Activated CD4-positive, alpha-beta memory T cell treated with anti-CD3 and anti-CD28 coated beads, Interleukin-2, amount 10 ng/mL, durations not matched to agents 7 days and 5 days (primary cell): ENCODE measurements at places on chromosomes 16 and 17. TPM values are rescaled to one million over a fixed set of nuclear protein-coding genes. Genes with fewer than 3 reads are reported as not detected.
A peak's percentile ranks its signal among the peaks of the same experiment; 100 is the strongest.

DNA sequence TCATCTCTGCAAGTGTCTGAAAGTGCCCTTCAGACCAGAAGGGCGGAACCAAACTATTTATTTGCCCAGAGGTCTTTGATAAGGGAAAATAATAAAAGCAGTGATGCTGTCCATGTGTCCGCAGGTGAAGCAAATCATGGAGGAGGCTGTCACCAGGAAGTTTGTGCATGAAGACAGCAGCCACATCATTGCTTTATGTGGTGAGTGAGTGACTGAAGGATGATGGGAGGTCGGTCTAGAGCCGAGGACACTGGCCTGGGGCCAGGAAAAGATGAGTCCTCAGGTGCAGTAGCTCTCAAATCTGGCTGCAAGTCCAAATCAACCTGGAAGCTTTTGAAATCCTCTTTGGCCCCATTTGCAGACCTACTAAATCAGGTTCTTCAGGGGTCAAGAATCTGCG is 6.1 kb downstream of the SGSM2 start:
- no peak for DNase-seq

- DNase-seq = no peak
Observed at GRCh38 chr16:980595-980854, 1.0 kb upstream of the SOX8 start.

DNA sequence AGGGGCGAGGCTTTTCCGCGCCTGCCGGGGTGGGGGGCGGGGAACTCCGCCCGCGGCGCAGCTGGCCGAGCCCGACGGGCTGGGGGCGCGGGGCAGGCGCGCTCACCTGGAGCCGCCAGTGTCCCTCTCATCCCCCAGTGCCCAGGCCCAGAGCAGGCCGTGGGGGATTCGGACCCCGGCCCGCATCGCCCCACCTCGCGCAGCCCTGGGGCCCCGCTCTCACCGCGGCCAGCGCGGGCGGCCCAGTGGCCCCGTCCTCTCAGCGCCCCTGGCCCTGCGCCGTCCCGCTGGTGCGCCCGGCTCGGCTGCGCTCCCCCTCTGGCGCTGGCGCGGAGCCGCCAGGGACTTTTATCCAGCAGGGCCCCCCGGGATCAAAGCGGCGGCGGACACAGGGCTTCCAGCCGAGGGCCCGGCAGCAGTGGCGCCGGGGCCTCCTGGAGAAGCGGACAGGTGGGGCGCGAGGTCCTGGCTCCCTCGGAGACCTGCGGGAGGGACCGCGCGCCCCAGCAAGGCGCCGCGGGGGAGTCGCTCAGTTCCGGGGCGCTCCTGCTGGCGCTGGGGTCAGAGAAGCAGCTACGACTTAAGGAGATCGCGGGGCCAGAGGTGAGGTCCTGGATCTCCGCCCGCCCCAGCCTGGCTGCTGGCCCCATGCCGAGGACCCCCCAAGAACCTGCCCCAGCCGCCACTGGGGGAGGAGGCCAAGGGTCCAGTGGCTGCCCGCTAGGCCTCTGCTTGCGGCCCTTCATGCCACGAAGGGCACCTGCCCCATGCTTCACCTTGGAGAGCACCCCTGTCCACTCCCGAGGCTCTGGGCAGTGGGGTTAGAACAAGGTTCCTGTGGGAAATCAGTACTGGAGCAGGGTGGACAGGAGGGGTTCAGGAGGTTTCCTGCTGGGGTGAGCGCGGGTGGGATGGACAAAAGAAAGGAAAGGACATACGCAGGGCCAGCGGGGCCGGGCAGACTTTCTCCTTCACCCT is 823 bp upstream of the NOTUM start:
- DNase-seq = no peak

DNA sequence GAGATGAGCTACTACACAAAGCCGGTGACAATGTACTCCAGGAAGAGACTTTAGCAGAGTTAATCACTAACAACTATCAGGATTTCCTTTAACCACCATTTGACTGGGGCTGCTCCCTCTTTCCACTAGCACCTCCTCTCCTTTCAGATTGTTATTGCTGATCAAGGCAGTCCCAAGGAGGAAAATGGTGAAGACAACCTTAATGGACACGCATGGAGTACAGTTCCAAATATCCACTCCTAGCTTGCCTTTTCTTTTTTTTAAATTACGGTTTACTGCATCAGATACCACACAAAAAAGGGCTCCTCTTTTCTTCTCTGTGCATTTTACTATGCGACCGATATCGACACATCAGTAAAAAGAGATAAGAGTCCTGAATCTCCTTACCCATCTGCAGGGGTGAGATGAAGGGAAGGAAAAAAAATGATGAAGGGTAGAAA is 30.9 kb downstream of the FAM222B start:
- no peak for DNase-seq

GRCh38 chr17:50049636-50050035 is 6.3 kb upstream of the ITGA3 start:
- no peak for DNase-seq

- no peak for DNase-seq
Observed at GRCh38 chr16:88883117-88883895, 16.8 kb upstream of the PABPN1L start.

DNA sequence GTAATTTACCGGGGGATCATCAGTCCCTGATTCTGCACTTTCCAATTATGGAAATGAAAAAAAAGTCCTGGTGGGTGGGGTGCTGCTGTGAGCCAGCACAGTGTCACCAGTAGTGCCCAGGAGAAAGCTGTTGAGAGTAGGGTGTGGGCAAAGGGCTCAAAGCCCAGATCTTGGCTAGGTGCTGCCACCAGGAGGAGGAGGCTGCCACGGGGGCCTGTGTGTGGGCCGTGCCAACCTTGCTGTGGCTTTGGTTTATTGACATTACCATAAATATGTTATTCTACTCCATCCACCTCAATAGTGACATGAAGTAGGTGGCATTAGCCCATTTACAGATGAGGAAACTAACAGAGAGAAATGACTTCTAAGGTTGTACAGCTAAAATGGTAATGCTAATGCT is 6.7 kb upstream of the PRPSAP2 start:
- DNase-seq = no peak

- DNase-seq = peak; percentile 88
Observed at GRCh38 chr17:45311760-45312476, 4.9 kb downstream of the MAP3K14 start.

DNA sequence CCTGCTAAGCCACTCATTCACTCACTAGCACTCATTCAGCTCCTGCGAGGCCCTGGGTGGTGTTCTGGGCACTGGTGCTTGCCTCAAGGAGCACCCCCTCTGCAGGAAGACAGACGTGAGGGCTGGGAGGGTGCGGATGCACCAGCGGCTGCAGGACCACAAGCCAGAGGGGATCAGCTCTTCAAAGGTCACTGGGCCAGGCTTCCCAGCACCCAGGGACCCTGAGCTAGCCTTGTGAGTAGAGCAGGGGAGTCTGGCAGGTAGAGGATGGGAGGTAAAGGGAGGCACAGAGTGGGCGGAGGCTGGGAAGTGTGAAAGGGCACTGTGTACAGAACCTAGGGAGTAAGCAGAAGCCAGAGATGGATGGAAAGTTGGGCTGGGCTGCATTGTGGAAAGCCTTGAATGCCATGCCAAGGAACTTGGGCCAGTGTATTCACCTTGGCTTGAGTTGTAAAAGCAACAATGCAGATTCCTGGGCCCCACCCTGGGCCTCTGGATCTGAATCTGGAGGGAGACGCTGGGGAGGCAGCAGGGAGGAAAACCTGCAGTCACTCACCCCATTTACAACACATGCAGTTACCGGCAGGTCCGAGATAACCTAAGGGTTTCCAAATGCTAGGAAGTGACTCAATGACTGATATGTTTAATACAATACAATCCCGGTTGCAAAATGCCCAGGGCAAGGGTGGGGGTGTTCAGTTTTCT is 1.7 kb downstream of the IL4R start:
- peak; percentile 77 for DNase-seq

GRCh38 chr17:81564778-81565177 is 12.6 kb upstream of the FAAP100 start:
- DNase-seq = no peak

GRCh38 chr17:59425085-59425931 is 93.9 kb downstream of the YPEL2 start:
- no peak for DNase-seq

GRCh38 chr17:66923886-66924285 is 40.6 kb upstream of the CACNG4 start:
- DNase-seq = no peak

DNA sequence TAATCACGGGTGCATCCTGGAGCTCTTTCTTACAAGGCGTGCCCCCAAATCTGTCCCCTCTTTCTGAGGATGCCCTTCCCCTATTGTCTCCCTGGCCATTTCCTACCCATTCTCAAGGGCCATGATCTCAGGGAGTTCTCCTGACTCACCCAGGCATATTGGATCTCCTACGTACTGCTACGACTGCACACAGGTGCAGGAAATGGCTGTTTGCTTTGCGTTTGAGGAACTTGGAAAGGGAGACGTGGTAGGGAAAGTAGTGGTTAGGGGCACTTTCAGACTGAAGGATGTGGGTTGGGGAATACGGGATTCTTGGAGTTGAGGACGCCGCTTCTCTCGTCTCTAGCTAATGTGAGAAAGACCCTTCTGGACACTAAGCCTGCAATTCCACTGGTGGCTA is 18.7 kb upstream of the MEOX1 start:
- DNase-seq = no peak

Gene DCAKD
- total RNA-seq = 25.9 TPM

Gene GINS2
- 38.3 TPM for total RNA-seq

Gene RBFOX1
- not detected for total RNA-seq

Gene ITGB4
- 0.68 TPM for total RNA-seq

Gene LRRC75A
- 1.2 TPM for total RNA-seq
